GM03348 (cell line): ENCODE measurements at places on chromosomes 13 and 19.
A peak's percentile ranks its signal among the peaks of the same experiment; 100 is the strongest.

DNA sequence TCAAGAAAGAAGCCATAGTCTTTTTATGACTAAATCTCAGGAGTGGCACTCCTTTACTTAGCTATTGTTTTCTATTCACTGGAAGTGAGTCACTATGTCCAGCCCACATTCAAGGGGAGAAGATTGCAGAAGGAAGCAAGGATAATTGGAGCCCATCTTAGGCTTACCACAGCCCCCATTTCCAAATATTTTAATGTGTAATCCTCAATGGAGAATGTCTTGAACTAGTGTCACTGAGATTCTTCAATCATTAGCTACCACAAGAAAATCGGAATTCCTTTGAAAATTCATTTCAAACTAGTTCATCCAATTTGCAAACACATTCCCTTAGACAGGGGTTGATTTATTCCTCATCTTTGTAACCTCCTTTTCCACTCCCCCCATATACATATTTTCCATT is 84.7 kb downstream of the DLEU7 start:
- DNase-seq: no peak

- DNase-seq: peak; percentile 44
Observed at GRCh38 chr13:31765138-31765785, 25.9 kb downstream of the RXFP2 start.

- DNase-seq: no peak
Observed at GRCh38 chr19:32708457-32708856, 11.1 kb upstream of the TDRD12 start.

GRCh38 chr19:43634872-43635560 is 4.6 kb downstream of the CADM4 start:
- DNase-seq: peak; percentile 33

DNA sequence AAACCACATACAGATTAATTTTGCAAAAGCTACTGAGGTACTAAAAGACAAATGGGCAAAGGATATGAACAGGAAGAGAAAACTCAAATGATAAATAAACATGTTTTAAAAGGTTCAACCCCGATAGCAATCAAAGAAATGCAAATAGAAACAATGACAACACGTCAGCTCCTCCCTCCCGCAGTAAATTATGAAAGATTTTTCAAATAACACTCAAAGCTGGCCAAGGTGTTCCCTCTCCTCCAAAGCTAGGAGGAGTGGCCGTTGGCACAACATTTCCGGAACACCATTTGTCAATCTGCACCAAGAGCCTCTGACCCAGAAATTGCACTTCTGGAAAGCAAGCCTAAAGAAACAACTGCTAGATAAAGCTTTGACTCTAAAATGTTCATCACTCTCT is 28.3 kb downstream of the INSR start:
- DNase-seq: no peak
